ENCODE measurements at places on chromosomes 2 and 18. TPM values are rescaled to one million over a fixed set of nuclear protein-coding genes. Genes with fewer than 3 reads are reported as not detected.
A peak's percentile ranks its signal among the peaks of the same experiment; 100 is the strongest.

- DNase-seq, result no peak
Observed at GRCh38 chr2:169080250-169081069, 11.1 kb downstream of the DHRS9 start.

GRCh38 chr2:105790461-105791149 is 45.9 kb downstream of the NCK2 start:
- no peak for DNase-seq

GRCh38 chr2:134499307-134499926 is 219.4 kb downstream of the TMEM163 start:
- no peak for DNase-seq

DNA sequence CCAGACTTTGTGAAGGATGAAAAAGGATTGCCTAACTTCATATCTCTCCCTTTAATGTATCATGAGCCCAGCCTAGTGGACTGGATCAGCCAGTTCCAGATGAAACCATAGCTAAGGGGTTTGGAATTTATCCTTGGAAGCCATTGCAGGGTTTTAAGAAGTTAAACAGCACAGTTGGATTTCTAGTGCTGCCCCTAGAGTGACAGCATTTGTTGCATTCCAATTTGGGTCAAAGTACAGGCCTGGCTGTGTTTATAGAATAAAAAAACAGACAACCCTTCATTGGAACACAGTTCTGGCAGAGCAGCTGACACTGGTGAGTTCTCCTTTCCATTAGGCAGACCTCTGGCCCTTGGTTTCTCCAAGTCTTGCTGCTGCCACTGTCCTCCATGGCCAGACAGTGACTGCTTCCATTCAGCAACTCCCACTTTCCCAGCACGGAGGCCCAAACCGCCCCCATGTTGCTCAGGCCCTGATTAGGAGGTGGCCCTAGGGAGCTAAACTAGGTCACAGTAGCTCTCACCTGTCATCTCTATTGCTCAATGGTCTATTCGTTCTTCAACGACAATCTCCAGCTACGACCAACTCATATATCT is 8.0 kb downstream of the GPR39 start:
- no peak for DNase-seq

GRCh38 chr2:172564376-172564775 is 8.5 kb downstream of the PDK1 start:
- DNase-seq, result no peak

- DNase-seq, result no peak
Observed at GRCh38 chr2:183927406-183928325, 670.7 kb upstream of the ZNF804A start.

DNA sequence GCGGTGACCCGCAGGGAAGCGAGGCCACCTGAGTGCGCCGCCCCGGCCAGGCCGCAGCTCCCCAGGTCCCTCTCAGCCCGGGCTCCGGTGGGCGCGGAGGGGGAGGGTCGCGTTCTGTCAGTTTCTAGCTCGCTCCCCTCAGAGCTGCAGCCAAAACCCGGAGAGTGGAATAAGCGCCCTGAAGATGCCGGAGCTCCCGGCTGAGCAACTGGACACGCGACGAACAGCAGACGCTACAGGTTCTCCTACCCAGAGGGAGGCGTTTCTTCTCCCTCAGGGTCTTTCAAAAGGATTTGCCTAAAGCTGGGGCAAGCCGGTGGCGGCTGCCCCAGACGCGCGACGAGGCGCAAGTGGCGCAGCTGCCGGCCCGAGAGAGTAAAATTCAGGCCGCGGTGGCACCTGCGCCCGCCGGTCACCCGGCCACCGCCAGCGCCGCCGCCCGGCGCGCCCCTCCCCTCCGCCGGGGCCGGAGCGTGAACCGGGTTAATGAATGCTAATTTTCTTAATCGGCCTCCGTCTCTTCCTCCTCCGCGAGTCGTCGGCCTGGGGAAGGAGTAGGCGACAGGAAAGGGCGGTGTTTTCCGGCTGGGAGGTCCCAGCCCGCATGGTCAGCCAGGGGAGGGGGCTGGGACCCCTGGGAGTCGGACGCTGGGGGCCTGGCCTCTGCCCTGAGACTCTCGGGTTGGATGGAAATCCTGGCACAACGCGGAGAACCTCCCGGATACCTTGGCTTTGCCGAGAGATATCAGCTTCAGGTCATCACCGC is 845 bp upstream of the CDC42EP3 start:
- peak; percentile 87 for DNase-seq

- DNase-seq, result no peak
Observed at GRCh38 chr18:3046216-3046808, 33.4 kb upstream of the LPIN2 start.

GRCh38 chr2:239878686-239879085 is 146.5 kb downstream of the NDUFA10 start:
- no peak for DNase-seq

DNA sequence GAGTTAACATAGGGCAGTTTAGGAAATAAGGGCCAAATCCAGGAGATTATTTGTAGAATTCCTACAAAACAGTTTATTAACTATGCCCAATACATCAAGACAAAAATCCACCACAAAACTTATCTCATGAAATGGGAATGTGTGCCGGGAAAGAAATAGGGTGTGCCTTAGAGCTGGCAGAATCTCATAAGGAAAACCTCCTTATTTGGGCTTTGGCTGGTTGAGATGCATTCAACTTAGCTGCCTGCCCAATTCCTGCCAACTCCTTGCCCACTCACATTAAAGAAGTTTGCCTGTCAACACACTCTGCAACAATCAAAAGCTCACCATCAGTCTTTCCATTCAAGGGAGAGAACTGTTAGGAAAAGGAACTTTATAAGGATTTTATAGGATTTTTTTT is 500.6 kb downstream of the SATB2 start:
- no peak for DNase-seq

- no peak for DNase-seq
Observed at GRCh38 chr2:1436369-1436768, 23.1 kb downstream of the TPO start.

DNA sequence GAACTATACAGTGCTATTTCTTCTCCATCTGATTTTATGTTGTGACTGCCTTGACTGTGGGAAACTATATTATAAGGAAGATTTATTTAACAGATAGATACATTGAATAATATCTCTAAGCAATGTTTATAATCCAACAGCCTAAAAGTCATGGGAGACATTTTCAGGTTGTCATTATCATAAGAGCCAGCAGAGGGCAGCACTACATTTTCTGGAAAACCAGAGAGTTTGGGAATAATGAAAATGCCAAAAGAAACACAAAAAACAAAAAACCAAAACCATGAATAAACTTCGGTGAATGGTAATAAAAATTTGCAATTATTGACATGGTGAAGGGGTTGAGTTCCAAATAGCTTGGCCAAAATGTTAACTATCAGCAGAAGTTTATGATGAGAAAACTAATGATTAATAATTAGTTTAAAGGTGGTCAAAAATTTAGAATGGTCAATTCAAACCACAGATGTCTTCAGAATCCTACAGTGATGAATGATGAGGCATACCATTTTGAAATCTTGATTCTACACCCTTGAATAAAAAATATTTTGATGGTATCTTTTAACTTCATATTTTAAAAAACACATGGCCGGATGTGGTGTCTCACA is 4.7 kb downstream of the EEF1B2 start:
- peak; percentile 24 for DNase-seq

- DNase-seq, result no peak
Observed at GRCh38 chr2:224954980-224955379, 87.3 kb downstream of the DOCK10 start.

GRCh38 chr2:195538937-195539336 is 118.1 kb upstream of the SLC39A10 start:
- DNase-seq, result no peak

The UGT1A6 gene
- not detected for total RNA-seq

The RPRM gene
- 3.1 TPM for total RNA-seq

The UGT1A10 gene
- not detected for total RNA-seq

The GKN2 gene
- not detected for total RNA-seq

The MYOM1 gene
- 1.1 TPM for total RNA-seq

The TFCP2L1 gene
- total RNA-seq, result 0.78 TPM

The EMILIN1 gene
- 1.1 TPM for total RNA-seq

The ABCG5 gene
- not detected for total RNA-seq

Measured in progenitor cell of endocrine pancreas (in vitro differentiated cells).